ENCODE measurements at places on chromosomes 13 and 19.

- DNase-seq = no peak
Observed at GRCh38 chr13:97496511-97496910, 62.5 kb downstream of the RAP2A start.

DNA sequence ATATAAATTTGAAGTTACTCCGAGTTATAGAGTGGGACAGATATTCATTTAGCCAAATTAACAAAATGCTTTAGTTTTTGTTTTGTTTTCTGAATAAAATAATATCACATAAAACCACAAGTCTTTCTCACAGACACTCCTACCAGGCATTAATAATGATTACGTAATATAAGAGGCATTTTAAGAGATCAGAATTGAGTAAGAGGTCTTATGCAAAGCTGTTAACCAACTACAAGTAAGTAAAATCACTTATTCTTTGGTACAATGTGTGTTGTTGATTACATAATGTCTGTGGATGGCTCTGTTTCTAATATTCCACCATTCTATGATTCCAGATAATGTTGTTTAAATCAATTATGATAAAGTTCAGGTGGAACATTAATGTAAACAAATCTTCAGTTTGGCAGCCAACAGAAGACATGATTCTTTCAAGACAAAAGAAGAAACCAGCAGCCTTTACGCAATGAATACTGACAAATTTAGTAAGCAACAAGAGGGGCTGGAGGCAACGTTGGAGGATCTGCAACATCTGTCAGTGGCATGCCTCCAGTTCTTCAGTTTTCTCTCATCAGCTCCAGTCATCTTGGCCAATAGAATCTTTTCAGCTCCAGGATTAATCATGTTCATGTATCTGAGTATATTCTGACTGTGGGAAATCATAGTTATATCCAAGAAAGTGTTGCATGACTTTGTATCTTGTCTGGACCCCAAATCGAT, 403.8 kb downstream of the SLITRK5 start:
- no peak for DNase-seq

GRCh38 chr13:73351730-73352129, 292.9 kb downstream of the KLF5 start:
- DNase-seq = no peak

DNA sequence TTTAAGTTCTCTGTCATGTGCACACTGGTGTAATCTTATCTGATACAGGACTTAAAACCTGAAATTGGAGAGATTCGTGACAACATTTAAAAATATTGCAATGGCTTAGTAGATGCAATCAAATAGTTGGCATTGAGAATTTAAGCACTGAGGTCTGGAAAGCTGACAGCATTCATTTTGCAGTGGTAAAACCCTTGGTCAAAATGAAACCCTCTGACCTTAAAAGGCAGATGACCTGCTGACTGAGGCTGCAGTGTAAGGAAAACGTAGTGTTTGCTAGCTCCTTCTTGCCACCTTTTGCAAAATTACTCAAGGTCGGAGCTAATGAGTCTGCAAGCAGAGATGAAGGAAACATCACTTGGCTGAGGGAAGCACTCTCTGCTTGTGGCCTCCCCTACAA, 150.6 kb downstream of the KCTD12 start:
- DNase-seq = no peak

DNA sequence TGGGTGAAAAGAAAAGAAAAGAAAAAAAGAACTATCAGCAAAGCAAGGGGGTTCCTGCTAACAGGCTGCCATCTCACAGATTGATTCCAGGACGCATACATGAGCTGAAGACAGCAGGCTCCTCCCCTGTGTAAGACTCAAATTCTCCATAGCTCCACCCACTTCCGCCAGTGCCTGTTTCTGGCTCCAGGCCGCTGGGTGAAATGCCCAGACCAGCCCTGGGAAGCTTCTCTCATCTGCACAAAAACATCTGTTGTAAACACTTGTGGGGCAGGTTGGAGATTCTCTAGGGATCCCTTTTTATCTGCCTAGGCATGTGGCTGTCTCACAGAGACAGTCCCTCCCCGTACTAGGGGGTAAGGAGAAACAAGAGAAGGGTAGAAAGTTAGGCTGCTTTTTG, 1054.4 kb upstream of the SPRY2 start:
- no peak for DNase-seq

DNA sequence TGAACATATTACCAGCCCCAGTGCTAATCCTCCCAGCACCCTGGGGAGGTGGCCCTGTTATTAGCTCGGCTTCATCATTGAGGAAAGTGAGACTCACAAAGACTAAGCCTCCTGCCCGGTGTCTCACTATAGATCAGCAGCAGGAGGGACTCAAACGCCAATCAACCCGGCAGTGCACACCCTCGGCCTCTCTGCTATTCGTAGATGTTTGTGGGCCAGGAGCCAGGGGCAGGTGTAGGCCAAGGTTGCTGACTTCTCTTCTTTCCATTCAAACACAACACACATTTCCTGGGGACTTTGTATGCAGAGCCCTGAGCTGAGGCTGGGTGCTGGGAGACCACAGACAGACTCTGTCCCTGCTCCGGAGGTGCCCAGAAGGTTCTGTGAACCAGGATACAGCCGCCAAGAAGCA, 9.4 kb upstream of the SBK3 start:
- DNase-seq = no peak

DNA sequence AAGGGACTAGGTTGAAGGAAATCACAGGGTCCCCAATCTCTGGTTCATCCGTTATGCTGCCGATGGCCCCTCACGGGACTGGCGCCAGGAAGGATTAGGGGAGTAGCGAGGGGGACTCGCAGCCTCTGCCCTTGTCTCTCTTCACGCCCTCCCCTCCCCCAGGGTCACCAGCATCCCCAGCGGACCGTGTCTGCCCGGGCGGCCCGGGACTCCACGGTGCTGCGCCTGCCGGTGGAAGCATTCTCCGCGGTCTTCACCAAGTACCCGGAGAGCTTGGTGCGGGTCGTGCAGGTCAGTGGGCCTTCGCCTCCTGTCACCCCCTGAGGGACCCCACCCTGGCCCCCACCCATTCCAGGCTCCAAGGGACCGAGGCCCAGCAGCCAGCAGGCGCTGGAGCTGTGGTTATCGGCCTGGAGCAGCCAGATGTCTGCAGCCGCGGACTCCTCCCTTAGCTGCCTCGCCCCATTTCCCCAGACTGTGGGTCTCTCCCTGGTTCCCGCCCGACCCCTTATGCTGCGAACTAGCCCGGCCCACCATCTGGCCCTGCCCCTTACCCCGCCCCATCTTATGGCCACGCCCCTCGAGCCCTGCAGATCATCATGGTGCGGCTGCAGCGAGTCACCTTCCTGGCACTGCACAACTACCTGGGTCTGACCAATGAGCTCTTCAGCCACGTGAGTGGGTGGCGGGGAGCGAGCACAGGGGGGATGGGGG, 5.4 kb downstream of the PNPLA6 start:
- no peak for DNase-seq

GRCh38 chr13:73138276-73138637, 79.5 kb downstream of the KLF5 start:
- no peak for DNase-seq

GRCh38 chr19:41356984-41357739, 3.4 kb upstream of the TGFB1 start:
- no peak for DNase-seq

DNA sequence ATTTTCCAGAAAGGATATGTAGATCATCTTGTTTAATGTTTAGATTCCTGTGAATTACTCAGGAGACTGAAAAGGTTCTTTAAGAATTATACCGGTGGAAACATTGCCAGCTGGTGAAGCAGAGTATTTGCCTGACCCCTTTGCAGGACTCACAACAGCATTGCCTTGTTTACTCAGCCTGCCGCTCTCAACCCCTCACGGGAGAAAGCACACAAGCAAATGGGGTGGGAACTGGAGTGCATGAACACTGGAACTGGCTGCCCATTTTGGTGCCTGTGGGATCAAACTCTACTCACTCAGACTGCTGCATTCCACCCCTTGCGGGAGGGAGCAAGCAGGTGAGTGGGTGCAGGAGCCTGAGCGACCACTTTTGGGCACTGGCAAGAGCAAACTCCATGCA, 804.7 kb upstream of the SLITRK1 start:
- no peak for DNase-seq

DNA sequence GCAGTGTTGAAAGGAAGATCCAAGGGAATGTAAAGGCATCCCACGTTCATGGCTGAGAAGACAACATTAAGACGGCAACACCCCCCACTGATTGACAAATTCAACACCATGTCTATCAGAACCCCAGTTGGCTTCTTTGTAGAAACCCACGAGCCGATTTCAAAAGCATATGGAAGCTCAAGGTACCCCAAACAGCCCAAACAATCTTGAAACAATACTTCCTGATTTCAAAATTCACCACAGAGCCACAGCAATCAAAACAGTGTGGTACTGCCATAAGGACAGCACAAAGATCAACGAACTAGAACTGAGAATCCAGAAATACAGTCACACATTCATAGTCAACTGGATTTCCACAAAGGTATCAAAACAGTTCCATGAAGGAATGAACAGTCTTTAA, 6.2 kb downstream of the MIER2 start:
- no peak for DNase-seq

- DNase-seq = no peak
Observed at GRCh38 chr13:75607447-75607846, 28.7 kb upstream of the LMO7 start.

DNA sequence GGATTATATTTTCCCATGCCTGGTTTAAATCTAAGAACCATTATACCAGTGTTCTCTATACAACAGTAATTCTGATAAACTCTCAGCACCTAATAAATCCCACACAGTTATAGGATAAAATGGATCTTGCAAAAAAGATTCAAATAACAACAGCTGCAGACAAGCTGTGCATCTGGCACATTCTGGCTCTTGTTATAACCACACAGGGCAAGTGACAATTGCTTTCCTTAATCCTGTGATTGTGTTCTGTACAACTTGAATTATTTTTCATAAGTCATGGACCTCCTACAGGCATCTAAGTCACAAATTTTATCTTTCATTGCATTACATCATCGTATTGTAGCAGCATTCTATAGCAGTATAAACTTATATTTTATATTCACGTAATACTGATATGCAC, 948.3 kb downstream of the SLITRK1 start:
- DNase-seq = no peak

DNA sequence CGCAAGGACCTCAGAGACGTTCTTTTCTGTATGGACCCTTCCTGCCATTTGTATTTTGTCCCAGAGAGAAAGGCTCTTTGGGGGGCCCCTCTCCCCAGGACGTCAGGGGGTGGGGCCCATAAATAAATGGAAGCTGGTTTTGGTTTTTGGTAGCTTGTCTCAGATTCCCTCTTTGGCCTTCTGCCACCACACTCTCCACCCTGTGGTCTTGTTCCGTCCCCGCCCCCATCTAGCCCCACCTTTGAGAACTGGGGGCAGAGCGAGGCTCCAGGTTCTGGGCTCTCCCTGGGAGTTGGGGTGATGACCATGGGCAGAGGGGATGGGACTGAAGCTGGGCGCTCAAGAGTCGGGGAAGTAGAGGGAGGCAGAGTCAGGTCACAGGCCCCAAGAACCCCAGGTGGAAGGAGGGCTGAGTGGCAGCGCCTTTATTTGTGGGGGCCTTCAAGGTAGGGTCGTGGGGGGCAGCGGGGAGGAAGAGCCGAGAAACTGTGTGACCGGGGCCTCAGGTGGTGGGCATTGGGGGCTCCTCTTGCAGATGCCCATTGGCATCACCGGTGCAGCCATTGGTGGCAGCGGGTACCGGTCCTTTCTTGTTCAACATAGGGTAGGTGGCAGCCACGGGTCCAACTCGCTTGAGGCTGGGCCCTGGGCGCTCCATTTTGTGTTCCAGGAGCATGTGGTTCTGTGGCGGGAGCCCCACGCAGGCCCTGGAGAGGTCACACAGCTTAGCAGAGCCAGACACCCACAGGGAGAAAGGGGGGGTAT, 3.3 kb downstream of the ISYNA1 start:
- DNase-seq = no peak

DNA sequence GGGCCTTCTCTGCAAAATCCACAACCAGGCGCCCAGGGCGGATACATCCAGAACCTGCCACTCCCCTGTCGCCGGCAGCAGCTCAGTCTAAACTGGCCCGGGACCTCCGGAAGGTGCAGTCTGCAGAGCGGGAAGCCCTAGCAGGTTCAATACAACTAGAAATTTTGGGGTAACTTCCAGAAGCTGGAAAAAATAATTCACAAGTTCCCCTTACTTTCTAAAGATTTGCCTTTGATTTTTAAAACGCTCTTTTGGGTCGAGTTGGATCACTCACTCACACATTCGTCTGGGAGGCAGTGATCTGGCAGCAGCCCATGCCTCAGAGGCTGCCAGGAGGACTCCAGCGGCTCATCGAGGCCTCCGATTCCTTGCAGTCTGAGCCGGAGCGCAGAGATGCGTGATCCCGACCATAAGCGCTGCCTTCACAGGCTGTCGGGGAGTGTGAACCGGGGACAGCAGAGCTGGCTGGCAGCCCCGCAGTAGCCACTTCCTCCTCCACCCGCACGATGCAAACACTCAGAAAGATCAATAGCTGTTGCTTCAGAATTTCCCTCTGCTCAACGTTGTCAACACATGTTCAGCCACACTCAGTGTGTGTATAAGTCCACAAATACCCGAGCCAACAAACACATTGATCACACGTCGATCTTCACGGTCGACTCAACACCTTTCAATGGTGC, 35.6 kb upstream of the ZNF507 start:
- no peak for DNase-seq

DNA sequence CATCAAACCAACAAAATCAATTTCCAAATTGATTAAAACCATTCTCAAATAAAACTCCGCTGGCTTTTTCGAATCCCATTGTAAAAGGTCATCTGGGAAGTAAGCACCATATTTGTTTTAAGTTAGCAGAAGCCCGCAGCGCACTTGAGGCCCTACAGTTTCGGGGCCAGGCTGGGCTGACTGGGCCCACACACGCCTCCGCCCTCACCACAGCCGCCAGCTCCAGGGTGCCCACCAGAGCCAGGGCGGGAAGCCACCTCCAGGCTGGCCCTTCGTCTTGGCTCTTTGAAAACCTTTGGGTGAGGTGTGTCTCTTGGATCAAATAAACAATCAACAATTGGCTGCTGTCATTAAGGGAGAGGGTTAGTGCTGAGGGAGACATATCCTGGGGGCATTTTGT, 133.3 kb downstream of the SOX1 start:
- no peak for DNase-seq

GRCh38 chr13:51343475-51343874, 4.0 kb downstream of the SERPINE3 start:
- DNase-seq = no peak

- no peak for DNase-seq
Observed at GRCh38 chr13:99045396-99045795, 67.5 kb upstream of the DOCK9 start.

GRCh38 chr19:17135001-17135853, 59.6 kb downstream of the MYO9B start:
- peak; percentile 65 for DNase-seq

DNA sequence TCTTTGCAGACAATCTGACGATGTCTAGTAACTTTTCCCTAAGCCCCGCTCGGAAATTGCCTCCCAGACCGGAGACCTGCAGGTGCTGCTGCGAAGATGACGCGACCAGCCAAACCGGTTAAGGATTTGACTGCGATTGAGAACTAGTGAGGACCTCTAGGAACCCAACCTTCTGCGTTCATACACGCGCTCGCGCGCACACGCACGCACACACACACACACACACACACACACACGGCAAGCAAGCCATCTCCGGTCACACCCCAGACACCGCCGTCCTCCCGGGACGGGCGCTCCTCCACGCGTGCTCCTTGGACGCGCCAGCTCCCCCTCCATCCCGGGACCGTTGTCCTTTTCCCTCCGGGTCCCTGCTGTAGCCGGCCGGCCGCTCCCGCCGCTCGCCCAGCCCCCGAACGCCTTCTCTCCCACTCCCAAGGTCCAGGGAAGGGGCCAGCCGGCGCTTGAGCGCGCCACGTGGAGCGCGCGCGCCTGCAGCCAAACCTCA, 1.2 kb downstream of the TBC1D4 start:
- DNase-seq = no peak

Measured in amygdala (tissue), 56 donors.